ENCODE measurements at places on chromosomes 7 and 10.

- DNase-seq: no peak
Measured at GRCh38 chr7:52197221-52197620, 838.2 kb upstream of the POM121L12 start.

DNA sequence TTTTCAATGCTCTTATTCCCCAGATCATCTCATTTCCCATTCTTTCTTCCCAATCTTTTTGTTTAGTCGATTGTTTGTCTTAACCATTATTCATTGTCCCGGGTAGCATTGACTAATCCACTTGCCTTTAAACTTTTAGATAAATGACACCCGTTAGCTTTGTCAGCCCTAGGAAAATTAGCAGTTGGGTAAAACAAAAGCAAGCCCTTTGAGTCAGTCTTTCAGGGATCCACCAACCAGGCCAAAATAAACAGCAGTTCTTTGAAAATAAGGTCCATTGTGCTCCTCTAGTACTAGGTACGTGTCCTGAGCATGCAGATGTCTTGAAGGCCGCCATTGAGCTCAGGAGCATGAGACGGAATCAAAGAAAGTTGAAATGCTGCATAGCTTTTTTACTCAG, 369.7 kb upstream of the MYO3A start:
- no peak for DNase-seq

DNA sequence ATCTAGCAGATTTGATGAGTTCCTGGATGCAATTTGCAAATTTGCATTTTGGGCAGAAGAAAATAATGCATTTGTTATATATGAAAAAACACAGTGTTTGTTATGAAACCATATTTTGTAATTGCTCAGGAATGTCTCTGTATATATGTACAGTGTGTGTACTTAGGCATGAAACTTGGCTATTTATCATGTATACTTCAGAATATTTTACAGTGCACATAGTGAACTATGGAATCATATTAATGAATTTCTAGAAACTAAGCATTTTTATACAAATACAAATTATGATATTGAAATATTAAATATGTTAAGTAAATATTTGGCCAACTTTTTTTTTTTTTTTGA, 107.5 kb downstream of the TWIST1 start:
- no peak for DNase-seq

DNA sequence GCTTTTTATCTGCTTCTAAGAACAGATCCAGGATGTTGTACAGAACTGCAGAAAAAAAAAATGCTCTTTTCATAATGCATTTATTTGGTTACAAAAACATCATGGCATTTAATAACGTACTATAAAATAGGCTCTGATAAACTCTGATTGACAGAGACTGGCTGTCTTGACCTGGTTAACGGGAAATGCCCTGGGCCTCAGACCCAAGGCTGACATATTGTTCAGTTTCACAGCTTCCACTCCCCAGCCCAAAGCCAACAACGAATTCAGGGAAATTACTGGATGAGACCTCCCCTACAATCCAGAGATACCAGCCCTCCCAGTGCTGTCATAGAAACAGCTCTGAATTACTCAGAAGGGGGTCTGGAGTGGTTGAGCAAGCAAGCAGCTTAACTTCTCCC, 260.1 kb downstream of the CREB5 start:
- no peak for DNase-seq

DNA sequence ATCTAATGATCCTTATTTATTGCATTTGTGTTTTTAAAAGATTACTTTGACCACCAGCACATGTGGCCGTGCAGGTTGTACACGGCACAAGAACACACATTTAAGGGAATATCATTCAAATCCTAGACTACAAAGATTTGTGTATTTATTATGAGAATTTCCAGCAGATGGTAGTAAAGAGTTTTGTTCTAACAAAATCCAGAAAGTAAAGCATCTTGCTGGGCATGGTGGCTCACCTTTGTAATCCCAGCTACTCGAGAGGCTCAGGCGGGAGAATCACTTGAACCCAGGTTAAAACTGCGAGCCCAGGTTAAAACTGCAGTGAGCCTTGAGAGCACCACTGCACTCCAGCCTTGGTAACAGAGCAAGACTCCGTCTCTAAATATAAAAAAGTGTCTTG, 31.5 kb downstream of the MACROH2A2 start:
- DNase-seq: no peak

DNA sequence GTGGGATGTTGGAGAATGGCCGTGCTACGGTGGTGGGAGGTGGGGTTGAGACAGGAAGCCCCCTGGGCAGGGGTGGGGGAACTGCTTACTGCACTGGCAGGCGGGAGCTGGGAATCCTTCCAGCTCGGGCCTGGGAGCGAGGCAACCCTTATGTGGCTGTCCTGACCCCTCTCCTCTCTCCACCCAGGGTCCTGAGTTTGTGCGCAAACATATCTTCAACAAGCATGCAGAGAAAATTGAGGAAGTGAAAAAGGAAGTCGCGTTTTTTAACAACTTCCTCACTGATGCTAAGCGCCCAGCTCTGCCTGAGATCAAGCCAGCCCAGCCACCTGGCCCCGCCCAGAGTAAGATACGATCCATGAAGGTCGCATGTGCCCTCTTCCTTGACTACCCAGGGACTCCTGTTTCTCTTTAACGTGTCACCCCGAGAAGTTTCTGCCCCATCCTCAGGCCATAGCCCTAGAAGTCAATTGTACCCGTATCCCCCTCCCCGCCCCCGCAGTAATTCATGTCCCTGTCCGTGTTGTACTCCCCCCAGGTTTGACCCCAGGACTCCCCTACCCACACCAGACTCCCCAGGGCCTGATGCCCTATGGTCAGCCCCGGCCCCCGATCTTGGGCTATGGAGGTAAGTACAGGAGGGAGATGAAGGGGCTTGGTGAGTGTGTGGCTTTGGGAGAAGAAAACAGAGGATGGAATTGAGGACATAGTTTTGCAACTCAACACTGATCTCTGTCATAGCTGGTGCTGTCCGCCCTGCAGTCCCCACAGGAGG, 1.8 kb downstream of the UFSP1 start:
- DNase-seq: no peak

DNA sequence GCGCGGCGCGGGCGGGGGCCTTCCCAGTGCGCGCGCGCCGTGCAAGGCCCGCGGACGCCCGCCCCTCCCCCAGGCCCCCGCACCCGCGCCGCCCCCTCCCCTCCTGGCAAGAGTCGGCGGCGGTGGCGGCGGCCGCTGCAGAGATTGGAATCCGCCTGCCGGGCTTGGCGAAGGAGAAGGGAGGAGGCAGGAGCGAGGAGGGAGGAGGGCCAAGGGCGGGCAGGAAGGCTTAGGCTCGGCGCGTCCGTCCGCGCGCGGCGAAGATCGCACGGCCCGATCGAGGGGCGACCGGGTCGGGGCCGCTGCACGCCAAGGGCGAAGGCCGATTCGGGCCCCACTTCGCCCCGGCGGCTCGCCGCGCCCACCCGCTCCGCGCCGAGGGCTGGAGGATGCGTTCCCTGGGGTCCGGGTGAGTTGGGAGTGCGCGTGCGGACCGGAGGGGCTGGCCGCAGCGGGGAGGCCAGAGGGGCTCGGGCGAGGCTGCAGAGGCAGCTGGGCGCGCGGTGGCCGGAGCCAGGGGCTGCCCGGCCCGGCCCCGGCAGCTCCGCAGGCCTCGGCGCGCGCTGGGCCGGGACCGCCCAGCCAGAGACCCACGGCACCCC, at the start of gene BMPR1A:
TSS of gene BMPR1A (plus strand) at position 109 of the 602 bp plus-strand sequence. CDS start 119,400 bp downstream, outside the sequence.
- DNase-seq: peak; percentile 85

- no peak for DNase-seq
Measured at GRCh38 chr7:30278849-30279652, 5.3 kb upstream of the ZNRF2 start.

- no peak for DNase-seq
Measured at GRCh38 chr10:35870665-35871310, 228.7 kb upstream of the FZD8 start.

- no peak for DNase-seq
Measured at GRCh38 chr10:65470986-65471385, 1454.8 kb upstream of the LRRTM3 start.

Measured in AG10803 (cell line).